ENCODE measurements at places on chromosomes 5 and 9.
A peak's percentile ranks its signal among the peaks of the same experiment; 100 is the strongest.

DNA sequence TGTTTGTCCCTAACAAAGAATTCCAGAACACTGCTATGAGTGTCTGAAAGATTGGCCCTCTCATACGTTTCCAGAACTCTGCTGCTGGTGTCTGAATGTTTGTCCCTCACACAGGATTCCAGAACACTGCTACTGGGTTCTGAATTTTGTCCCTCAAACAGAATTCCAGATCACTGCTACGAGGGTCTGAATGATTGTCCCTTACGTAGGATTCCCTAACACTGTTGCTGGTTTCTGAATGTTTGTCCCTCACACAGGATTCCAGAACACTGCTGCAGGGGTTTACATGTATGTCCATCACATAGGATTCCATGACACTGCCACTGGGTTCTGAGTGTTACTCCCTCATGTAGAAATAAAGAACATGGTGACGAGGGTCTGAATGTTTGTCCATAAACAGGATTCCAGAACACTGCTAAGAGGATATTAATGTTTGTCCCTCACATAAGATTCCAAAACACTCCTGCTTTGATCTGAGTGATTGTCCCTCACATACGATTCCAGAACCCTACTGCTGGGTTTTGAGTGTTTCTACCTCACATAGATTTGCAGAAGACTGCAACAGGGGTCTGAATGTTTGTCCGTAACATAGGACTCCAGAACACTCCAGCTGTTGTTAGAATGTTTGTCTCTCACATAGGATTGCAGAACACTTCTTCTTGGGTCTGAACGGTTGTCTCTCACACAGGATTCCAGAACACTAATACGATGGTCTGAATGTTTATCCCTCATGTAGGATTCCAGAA lies 214.4 kb downstream of the FOXD4L6 start:
- no peak for DNase-seq

GRCh38 chr9:38699337-38699736 lies 20.6 kb downstream of the FAM240B start:
- no peak for DNase-seq

- DNase-seq = no peak
Measured at GRCh38 chr9:128055344-128056040, 11.6 kb downstream of the NAIF1 start.

DNA sequence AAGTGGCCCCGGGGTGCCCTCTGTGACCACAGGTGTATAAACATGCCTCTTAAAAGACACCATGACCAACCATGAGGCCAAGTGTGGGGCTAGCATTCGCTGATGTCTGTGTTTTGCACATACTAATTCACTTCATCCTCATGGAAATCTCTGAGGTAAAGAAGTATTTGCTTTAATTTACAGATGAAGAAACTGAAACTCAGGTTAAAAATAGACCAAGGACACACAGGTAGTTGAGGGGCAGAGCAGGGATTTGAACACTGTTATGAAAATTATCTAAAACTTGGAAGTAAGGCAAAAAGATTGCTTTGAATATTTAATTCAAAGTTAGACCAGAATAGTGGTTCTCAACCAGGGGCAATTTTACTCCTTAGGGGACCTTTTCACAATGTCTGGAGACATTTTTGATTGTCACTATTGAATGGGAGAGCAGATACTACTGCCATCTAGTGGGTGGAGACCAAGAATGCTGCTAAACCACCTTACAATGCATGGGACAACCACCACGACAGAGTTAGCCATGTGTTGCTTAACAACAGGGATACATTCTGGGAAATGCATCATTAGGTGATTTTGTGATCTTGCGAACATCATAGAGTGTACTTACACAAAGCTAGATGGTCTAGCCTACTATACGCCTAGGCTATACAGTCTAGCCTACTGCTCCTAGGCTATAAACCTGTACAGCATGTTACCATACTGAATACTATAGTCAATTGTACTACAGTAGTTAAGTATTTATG lies 8.0 kb upstream of the FXN start:
- DNase-seq = peak; percentile 68

DNA sequence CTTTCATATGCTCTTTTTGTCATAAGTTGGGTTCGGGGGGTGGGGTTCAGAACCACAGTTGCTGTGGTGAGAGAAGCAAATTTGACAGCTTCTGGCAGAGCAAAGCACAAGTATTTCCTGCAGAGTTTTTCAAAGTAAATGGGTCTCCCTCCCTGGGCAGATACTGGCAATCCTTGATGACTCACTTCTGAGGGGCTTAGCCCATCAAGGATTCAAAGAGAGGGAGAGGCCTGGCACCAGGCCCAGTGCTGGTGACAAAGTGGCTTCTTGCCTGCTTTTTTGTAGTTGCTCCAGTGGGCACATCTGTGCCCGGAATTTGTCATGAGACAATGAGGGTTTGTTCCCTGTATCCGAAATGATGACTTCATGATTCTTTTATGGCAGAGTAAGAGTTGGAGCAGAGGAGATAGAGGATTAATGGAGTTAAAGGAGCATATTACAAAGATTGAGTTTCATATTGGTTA lies 46.6 kb upstream of the TNC start:
- DNase-seq = peak; percentile 88

GRCh38 chr5:100623719-100624118 lies 88.5 kb downstream of the FAM174A start:
- peak; percentile 11 for DNase-seq

DNA sequence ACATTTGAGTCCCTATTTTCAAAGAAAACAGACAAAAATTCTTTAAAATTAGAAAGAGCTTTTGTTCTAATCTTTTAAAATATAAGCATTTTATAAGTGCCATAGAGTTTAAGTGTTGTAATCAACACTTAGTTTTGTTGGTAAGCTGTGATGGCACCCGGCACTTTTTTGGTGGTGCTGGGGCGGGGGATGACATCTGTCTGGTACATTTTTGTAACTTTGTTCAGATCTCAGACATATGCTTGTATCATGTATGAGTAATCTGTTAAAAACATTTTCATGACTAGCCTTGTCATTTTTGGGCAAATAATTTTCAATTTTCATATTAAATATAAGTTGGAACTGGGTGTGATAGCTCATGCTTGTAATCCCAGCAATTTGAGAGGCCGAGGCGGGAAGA lies 51.7 kb downstream of the UBAP1 start:
- no peak for DNase-seq

- DNase-seq = peak; percentile 5
Measured at GRCh38 chr9:16705111-16705604, 165.3 kb downstream of the BNC2 start.

DNA sequence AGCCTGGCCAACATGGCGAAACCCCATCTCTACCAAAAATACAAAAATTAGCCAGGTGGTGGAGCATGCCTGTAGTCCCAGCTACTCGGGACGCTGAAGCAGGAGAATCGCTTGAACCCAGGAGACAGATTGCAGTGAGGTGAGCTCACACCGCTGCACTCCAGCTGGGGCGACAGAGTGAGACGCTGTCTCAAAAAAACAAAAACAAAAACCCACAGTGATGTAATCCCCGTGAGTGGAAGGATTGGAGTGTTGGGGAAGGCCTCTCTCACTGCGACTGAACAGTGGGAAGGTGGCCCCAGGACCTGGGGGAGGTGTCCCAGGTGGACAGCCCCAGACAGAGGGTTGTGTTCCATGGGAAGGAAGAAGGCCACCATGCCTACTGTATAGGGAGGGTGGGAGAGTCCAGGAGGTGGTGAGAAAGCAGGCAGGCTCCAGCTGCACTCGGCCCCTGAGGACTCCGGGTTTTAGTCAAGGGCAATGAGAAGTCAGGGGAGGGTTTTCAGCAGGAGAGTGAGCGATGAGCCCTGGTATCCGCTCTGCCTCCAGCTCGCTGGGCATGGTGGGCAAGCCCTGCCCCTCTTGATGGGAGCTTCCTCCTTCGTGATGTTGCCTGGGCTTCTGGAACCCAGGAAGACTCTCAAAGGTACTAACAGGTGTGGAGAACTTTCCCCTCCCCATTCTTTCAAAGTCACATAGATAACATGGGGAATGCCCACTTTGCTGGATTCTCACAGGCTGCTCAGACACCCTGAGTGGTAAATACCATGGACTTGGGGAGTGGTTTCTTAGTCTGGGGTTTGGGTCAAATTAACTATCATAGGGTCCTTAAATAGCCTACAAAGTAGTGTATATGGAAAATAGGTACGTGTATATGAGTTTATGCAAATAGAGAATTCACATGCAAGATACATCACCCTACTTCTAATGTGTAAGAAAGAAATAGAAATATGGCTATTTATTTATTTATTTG lies 74.7 kb downstream of the PPARGC1B start:
- no peak for DNase-seq

DNA sequence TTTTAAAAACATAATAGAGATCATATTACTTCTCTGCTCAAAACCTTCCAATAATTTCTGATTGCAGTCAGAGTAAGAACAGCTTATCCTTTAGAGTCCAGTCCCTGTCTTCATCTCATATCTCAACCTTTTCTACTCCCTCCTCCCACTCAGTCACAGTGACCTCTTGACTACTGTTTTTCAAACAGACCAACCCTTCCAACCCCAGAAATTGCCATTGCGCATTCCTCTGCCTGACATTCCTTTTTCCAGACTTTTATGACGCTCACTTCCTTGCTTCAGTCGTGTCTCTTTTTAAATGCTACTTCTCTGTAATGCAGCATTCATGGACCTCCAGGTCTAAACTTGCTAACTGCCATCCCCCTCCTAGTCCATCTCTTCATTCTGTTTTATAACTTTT lies 800.5 kb downstream of the BRINP1 start:
- DNase-seq = no peak

GRCh38 chr5:103452666-103453065 lies 109.9 kb downstream of the NUDT12 start:
- DNase-seq = no peak

- DNase-seq = no peak
Measured at GRCh38 chr5:78627766-78628165, 20.8 kb downstream of the LHFPL2 start.

DNA sequence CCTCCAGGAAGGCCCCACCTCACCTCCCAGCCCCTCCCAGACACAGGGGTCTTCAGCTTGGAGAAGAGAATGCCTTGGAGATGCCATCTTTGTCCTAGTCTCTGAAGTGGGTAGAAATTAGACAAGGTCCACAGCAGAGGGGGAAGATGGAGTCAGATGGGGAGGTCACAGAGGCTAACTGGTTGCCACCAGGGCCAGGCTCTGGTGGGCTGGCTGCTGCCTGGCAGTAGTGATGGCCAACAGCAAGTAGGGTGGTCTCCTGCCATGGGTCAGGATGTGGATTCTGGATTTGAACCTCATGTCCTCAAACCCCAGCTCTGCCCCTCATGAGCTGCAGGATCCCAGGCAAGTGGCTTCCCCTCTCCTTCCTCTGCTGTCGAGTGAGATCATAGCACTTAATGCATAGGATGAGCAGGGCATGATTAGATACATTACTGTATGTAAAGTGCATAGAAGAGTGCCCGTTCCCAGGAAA lies 38.7 kb upstream of the NEK6 start:
- DNase-seq = no peak

Measured in LoVo (cell line).